ENCODE measurements at places on chromosomes 11 and 22.

DNA sequence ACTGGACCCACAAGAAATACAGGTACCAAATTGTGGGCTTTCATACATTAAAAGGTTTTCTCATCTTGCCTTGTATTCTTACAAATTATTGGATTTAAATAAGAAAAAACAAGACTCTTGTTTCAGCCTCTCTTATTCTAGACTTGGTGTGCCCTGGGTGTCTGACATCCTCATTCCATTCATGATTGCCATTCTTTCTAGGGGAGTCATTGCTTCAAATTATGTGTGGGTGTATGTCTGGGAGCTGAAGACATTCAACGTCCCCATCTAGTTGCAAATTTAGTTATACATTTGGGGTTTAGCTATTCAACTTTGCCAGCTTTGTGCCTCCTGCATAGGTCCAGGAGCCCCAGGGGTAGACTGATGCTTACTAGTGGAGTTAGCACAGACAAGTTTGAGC lies 18.1 kb downstream of the MAML2 start:
- no peak for DNase-seq

DNA sequence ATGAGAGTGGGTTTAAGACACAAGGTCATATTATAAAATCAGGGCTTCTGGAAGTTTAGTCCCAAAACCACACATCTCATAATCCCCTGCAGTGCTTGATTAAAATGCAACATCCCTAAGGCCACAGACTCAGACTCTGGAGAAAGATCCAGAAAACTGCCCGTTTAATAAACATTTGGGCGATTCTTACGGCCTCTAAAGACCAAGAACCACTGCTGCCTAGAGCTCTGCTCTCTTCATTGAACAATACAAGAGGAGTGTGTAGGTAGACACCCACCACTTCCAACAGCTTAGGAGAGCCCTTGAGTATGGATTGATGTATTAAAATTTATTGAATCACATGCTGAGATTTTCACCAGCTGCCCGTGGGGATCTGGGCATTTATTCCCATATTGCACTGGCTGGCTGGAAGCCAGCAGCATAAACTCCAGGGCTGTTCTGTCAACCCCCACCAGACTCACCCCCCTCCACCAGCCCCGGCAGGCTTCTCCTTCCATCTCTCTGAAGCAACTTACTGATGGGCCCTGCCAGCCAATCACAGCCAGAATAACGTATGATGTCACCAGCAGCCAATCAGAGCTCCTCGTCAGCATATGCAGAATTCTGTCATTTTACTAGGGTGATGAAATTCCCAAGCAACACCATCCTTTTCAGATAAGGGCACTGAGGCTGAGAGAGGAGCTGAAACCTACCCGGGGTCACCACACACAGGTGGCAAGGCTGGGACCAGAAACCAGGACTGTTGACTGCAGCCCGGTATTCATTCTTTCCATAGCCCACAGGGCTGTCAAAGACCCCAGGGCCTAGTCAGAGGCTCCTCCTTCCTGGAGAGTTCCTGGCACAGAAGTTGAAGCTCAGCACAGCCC lies 749 bp upstream of the BEST1 start:
- DNase-seq = no peak

GRCh38 chr11:86624366-86624765 lies 48.0 kb downstream of the ME3 start:
- no peak for DNase-seq

- DNase-seq = no peak
Observed at GRCh38 chr11:62502030-62502730, 44.4 kb downstream of the AHNAK start.

DNA sequence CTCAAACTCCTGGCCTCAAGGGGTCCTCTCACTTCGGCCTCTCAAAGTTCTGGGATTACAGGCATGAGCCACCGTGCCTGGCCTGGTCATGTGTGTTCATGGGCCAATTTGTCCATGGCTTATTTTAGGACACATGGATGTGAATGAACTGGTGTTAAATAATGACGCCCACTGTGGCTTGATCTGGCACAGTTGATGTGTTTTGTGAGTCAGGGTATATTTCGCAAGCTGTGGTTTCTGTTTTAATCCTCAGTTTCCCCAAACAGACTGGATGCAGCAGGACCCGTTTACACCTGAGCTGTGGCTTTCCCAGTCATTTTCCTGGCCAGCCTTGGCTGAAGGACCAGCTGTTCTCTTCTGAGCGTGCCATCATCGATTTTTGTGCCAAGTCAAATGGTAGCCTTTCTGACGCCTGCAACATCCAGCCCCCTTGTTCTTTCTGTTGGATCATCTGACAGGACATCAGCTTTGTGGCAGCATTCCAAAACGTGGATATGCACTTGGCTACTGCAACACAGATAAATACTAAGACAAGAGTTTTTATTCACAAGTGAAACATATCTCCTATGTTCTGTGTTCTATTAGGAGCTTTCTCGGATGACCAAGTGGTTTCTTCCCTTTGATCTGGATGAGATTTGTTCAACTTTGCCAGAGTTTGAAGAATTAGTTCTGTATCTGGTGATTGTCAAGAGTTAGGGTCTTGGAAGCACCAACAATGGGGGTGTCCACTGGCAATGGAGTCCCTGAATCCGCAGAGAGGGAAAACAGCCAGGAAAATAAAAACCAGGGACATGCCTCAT lies 40.0 kb upstream of the SEPTIN5 start:
- DNase-seq = no peak

DNA sequence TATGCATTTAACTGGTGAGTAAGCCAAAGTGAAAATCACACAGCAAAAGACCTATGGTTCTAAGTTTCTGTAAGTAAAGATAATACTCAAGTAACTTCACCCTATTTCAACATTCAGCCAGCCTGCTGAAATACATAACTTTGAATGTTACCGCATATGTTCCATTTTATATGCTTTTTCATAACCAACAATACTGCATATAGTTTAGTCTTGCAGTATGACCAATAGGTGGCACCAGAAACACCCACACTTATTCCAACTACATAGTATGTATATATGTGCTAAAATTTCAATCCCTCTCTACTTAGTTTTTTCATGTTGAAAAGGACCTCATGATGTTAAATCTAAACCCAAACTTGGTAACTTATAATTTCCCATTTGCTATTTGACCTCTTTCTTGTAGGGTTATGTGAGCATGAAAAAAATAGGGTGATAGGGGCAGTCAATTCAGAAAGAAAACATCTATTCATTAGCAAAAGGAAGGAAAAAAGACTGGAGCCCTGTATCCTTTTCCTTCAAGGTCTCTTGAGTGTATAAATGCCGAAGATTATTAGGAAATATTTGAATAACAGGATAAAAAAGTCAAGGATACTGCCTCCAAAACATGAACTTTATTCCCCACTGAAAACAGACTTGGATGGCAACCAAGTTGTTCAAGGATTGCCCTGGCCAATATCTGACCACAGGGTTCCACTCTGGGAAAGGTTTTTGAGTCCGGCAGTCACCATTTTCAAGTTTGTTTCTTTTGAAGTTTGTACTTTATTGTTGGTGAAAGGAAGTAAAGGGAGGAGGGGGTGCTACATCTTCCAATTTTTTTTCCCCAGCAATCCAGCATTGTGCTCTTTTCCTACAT lies 23.8 kb upstream of the FZD4 start:
- no peak for DNase-seq

- no peak for DNase-seq
Observed at GRCh38 chr22:33020721-33021120, 37.5 kb downstream of the SYN3 start.

GRCh38 chr11:17714356-17714854 lies 5.0 kb upstream of the MYOD1 start:
- no peak for DNase-seq

DNA sequence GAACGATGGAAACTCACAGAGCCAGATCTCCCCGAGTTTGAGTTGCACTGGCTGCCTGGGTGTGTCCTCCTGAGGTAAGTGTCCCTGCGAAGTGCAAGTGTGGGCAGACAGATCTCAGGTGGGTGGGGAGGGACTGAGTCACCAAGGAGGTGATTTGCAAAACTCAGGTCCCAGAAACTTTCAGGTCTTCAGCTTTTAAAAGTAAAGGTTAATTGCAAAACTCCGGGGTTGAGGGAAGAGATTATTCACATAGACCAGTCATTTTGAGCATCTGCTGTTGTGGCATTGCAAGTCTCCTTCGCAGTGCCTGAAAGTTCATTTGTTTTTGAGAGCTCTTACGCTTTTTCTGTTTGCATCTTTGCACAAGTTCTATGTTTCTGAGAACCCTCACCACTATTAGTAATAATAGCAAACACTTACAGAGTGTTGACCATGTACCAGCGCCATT lies 7.1 kb downstream of the CD44 start:
- peak; percentile 57 for DNase-seq

DNA sequence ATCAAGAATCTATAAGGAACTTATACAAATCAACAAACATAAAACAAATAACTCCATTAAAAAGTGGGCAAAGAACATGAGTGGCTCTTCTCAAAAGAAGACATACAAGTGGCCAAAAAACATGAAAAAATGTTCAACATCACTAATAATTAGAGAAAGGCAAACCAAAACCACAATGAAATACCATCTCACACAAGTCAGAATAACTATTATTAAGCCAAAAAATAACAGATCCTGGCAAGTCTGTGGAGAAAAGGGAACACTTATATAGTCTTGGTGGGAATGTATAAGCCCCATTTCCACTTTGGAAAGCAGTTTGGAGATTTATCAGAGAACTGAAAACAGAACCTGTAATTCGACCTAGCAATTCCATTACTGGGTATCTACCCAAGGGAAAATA lies 921.0 kb downstream of the KCNA4 start:
- DNase-seq = no peak

GRCh38 chr11:73894725-73895335 lies 18.0 kb downstream of the PAAF1 start:
- no peak for DNase-seq

- no peak for DNase-seq
Observed at GRCh38 chr11:7605186-7605943, 67.9 kb downstream of the CYB5R2 start.

DNA sequence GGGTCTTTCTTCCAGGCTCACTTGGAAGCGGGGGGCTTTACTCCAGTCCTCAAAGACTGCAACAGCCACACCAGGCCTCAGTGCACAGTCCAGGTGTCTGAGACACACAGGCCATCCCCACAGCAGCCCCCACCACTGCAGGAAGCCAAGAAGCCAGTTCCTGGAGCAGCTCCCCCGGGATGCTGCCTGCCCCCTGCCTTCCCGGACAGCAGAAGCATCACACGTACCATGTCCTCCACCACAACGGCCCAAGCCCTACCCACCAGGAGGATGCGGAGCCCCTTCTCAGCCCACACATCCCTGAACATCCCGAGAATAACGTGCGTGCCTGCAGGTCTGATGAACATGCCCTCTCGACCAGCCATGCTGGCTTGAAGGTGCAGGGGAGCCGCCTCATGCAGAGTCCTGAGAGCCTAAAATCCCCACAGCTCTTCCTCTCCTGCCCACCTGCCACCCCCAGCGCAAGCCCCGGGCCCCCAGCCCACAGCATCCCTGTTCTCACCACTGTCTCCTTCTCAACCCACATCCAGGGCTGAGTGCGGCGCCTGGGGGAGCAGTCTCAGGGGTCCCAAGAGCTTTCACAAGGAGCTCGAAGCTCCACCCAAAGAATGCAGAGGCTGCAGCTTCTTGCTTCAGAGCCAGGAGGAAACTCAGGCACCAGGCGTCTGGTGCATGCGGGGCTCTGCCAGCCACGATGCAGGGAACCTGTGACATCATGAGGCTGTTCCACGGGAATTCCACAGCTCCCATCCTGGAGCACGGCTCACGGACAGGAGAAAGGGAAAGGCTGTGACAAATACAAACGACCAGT lies 209.6 kb downstream of the BRD1 start:
- no peak for DNase-seq

DNA sequence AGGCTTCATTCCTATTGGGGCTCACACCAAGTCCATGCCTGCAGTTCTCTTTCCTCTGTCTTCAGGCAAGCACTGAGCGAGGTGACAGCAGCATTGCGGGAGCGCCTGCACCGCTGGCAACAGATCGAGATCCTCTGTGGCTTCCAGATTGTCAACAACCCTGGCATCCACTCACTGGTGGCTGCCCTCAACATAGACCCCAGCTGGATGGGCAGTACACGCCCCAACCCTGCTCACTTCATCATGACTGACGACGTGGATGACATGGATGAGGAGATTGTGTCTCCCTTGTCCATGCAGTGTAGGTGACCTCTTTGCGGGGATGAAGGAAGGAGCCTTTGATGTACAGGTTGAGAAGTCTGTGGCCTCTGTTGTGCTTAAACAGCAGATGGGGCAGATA lies 11.4 kb upstream of the RRM1 start:
- no peak for DNase-seq

DNA sequence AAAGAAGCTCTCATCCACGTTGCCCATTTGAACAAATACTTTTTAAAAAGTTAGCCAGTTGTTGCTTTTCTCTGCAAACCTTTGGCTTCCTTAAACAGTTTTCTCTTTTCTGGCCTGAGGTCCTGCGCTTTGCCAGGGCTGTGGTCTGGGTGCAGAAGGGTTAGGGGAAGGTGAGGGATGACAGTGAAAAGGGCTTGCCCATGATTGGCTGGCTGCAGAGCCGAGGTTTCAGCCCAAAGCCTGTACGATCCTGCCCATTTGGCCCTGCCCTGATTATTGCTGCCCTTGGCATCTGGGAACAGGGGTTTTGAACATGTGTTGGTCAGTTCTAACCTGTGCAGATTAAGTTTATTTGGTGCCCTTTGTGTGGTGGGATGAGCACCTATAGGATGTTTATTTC lies 1.5 kb downstream of the INCENP start:
- DNase-seq = no peak

DNA sequence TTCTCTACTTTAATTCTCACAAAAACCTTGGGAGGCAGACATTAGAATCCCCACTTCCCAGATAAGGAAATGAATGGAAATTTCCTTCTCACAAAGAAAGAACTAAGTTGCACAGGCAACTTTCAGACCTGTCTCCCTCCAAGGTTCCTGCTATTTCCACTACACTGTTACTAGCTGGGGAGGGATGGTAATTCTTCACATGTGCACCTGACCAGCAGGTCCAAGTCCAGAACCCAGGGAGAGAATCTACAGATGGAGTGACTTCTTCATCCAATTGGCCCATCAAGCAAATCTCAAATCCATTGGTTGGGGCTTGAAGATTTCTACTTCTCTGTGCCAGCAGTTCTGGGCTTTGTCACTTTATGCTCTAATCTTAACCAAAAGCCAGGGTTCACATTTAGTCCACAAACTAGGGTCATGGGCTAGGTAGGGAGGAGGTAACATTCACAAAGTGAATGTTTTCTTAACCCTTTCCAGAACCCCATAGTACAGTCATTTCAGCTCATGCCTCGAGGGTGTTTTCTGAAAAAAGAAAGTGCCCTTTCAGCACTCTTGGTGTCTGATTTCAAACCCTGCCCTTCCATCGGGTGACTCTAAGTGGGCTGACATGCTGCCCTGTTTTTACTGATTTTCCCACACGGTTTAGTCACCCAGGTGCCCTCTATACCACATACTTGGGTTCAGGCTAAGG lies 2.7 kb downstream of the POU2AF1 start:
- DNase-seq = no peak

GRCh38 chr22:29814003-29814402 lies 24.1 kb downstream of the ASCC2 start:
- no peak for DNase-seq

GRCh38 chr11:35602160-35602793 lies 16.0 kb upstream of the FJX1 start:
- DNase-seq = no peak

DNA sequence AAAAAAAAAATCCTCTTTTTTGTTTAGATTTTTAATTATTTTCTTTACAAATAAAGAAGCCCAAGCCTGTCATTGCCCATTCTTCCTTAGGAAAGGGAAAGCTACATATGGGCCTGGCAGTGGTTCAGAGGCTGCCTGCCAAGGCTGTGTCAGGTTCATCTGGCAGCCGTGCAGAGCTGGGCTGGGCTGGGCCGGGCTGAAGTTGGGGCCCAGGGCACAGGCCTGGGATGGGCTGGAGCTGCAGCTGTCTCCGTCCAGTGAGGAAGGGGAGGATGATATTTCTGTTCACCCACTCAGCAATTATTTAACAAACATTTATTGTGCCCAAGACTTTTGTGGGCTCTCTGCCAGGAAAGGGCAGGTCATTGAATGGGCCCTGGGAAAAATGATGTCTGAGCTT lies 4.6 kb downstream of the PRR5L start:
- DNase-seq = no peak

Measured in stimulated activated CD4-positive, alpha-beta T cell treated with anti-CD3 and anti-CD28 coated beads, Interleukin-15, amount 100 ng/mL, for 1 hour (primary cell).